ENCODE measurements at places on chromosomes 2 and 18.

- peak; percentile 2 for DNase-seq
These were observed 292.0 kb downstream of the ZNF804A start for GRCh38 chr2:184890311-184890710.

DNA sequence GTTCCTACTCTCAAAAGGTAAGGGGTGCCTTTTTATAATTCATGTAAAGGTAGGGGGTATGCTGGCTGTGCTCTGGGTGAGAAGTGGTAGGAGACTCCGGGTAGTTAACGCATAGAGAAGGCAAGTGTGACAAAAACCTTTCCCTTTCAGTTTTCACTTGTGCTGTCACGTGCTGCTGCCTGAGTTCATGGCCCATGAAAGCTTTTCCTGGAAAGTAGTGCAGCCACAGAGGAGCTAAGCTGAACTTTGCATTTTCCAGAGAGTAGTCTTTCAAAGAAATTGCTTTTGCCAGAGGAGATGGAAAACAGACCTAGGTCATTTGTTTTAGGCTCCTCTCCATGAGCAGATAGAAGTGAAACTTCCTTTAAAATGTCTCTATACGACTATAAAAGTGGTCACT lies 44.7 kb downstream of the THSD7B start:
- DNase-seq, result no peak

- no peak for DNase-seq
These were observed 801.4 kb upstream of the ZEB2 start for GRCh38 chr2:145321344-145321743.

DNA sequence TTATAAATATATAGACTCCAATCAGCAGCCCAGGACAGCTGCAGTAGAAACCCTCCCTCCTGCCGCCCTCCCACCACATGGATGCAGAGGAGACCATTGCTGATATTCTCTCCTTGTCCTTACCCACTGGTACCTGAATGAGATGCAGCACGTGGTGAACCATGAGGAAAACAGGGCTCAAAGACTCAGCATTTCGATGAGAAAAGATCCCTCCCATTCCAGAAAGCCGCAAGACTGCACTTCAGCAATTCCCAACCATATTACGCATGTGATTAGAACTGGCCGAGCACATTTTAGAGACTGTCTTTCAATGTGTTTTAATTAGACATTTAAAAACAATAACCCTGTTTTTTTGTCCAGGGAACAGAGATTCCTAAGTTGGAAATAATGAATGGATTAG lies 125.5 kb downstream of the NRP2 start:
- no peak for DNase-seq

- no peak for DNase-seq
These were observed 159.0 kb downstream of the ZNF516 start for GRCh38 chr18:76335859-76336640.

GRCh38 chr2:72454189-72454588 lies 306.5 kb upstream of the CYP26B1 start:
- DNase-seq, result no peak

GRCh38 chr2:14749884-14750283 lies 117.4 kb downstream of the LRATD1 start:
- DNase-seq, result no peak
